ENCODE measurements at places on chromosomes 4 and X. TPM values are rescaled to one million over a fixed set of nuclear protein-coding genes. Genes with fewer than 3 reads are reported as not detected.

Gene SYTL4
- 1.6 TPM for polyA plus RNA-seq

Gene ZCCHC12
- 0.06 TPM for polyA plus RNA-seq

Gene PRICKLE3
- 6.4 TPM for polyA plus RNA-seq

Gene BLTP1
- polyA plus RNA-seq: 18.9 TPM
